Erythroblast (primary cell): ENCODE measurements at places on chromosomes 13 and 19.
A peak's percentile ranks its signal among the peaks of the same experiment; 100 is the strongest.

DNA sequence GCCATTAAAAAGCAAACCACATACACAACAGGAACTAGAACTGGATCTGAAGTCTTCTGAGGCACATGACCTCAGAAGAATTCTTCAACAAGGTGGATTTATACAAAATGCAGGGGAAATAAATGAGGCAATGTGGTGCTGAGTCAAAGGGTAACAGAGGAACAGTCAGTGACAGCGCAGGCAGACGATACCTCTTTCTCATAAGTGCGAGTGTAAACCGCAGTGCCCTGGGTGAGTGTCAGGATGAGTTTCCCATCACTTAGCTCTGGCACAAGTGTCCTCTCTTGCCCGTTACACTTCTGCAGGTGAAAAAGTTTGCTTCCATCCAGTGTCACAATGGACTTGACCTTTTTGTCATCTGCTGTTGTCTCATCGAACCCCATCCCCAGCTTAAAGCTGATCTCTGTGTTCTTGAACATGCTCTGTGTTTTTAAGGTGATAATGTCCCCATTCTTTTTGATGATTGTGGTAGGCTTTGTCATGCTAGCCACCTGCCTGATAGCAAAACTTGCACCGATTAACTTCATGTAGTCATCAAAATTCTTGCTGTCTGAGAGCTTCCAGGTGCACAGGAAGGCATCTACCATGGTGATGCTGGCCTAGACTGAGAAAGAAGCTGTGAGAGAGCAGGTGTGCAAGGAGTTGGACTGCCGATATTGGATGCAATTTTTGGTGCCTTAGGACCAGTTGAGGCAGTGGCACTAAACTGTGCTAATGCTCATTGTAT is 97.3 kb downstream of the AKAP11 start:
- DNase-seq = no peak

DNA sequence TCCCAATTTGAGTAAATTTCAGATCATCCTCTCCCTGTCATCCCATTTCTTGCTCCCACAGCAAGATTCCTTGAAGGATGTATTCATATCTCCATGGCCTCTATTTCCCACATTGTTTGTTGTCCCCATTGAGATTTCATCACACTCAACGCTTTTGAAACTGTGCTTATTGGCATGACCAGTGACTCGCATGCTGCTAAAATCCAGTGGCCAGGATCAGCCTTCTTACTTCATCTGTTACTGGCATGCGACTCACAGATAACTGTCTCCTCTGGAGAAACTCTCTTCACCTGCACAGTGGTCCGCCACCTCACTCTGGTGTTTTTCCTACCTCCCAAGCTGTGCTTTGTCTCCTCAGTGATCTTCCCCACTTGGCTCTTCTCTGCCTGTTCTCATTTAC is 95.8 kb downstream of the WASF3 start:
- no peak for DNase-seq

DNA sequence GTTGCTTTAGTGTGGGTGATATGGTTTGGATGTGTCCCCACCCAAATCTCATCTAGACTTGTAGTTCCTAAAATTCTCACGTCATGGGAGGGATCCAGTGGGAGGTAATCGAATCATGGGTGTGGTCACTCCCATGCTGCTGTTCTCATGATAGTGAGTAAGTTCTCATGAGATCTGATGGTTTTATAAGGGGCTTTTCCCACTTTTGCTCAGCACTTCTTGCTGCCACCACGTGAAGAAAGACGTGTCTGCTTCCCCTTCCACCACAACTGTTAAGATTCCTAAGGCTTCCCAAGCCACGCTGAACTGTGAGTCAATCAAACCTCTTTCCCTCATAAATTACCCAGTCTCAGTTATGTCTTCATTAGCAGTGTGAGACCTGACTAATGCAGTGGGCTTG is 26.0 kb downstream of the OR10H4 start:
- no peak for DNase-seq

DNA sequence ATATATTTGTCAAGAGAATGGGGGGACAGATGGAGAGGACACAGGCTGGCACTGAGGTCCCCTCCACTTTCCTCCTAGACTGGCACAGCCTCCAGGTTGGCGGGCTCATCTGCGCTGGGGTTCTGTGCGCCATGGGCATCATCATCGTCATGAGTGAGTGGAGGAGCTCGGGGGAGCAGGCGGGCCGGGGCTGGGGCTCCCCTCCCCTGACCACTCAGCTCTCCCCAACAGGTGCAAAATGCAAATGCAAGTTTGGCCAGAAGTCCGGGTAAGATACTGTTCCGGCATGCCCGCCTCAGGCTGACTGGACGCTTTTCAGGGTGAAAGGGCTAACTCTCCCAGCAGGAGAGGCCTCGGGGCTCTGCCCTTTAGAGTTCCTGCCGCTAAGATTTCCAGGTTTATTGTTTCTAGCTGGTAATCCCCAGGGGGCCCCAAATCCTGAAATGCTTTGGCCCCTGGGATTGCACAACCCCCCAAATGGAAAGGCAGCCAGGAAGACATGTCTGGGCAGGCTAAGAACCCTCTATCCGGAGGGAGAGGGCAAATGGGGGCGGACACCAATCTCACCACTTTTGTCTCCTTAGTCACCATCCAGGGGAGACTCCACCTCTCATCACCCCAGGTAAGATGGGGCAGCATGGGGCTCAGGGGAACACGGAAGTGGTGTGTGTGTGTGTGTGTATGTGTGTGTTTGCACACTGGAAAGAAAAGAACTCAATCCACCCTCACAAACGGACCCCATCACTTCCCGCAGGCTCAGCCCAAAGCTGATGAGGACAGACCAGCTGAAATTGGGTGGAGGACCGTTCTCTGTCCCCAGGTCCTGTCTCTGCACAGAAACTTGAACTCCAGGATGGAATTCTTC is 7.3 kb downstream of the FXYD3 start:
- no peak for DNase-seq

DNA sequence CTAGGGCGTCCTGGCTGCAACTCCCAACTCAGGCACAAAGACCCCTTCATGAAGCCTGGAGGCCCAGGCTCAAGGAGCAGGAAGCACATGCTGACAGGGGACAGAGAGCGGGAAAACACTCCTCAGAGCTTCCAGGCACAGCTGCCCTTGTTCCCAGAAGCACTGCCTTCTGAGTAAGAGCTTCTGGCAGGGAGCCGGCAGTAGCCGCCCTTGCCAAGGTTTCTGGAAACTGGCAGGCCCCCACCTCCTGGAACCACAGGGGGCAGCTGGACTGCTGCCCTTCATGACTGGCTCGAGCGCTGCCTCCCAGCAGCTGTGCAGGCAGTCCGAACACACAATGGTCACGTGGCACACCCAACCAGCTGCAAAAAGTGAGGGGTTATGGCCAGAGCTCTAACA is 33.6 kb upstream of the EPHX3 start:
- no peak for DNase-seq

GRCh38 chr13:47135800-47136503 is 239.1 kb upstream of the HTR2A start:
- no peak for DNase-seq

DNA sequence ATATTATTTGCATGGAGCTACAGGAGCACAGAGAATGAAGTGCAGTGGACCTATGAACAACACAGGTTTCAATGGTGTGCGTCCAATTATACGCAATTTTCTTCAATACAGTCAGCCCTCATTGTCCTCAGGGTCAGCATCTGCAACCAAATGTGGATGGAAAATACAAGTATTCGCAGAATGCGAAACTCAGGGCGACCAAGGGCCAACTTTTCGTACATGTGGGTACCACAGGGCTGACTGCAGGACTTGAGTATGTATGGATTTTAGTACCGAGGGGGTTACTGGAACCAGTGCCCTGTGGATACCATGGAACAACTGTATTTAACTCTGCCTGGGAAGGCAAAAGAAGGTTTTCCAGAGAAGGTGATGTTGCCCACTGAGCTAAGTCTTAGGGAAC is 10.2 kb downstream of the LCP1 start:
- DNase-seq = no peak

- no peak for DNase-seq
These were observed 78.8 kb upstream of the TDRD3 start for GRCh38 chr13:60318186-60318585.

DNA sequence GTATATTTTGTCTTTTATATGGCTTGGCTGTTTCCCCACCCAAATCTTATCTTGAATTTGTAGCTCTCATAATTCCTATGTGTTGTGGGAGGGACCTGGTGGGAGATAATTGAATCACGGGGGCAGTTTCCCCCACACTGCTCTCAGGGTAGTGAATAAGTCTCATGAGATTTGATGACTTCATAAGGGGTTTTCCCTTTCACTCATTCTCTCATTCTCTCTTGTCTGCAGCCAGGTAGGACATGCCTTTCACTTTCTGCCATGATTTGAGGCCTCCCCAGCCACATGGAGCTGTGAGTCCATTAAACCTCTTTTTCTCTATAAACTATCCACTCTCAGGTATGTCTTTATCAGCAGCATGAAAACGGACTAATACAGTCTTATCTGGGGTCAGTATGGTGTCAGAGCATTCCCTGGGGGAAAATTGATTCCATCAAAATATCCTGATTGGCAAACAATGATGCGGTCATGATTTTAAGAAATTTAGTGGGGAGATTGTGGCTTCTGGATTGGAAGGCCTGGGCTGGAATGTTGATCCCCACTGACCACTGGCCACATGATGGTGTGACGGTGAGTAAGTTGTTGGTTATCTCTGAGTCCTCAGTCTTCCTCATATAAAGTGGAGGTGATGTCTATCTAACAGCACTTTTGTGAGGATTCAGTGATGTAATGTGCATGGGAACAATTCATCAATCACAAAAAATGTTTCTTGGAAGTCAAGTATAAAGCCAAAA is 27.5 kb upstream of the ANKRD10 start:
- DNase-seq = no peak

- DNase-seq = peak; percentile 77
These were observed 13.7 kb downstream of the EIF3K start for GRCh38 chr19:38632476-38633213.

- DNase-seq = no peak
These were observed 19.2 kb downstream of the RYR1 start for GRCh38 chr19:38452430-38453366.

DNA sequence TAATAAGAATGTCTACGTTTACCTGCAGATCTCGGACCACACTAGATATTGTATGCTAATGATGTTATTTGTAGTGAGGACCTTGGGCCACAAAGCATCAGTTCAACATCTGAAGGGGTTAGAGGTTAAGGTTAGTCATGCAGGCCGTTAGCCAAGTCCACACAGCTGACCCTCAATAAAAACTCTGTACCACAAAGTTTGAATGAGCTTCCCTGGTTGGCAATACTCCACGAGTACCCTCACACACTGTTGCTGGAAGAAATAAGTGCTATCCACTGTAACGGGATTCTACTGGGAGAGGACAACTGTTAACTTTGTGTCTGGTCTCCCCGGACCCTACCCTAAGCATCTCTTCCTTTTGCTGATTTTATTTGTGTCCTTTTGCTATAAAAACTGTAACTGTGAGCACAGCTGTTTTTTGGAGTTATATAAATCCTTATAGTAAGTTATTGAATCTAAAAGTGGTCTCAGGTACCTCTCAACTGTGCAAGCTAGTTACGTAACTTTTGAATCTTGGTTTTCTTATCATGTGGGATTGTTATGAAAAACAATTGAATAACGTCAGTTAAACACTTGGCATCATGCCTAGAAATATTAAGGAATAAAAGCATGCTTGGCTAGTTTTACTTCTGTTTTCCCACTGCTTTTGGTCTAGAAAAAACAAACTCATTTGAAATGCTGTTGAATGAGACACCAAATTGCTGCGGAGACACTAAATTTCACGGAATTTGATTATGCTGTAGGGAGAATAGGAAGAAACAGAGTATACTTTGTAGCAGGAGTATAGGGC is 181.5 kb downstream of the DNAJC3 start:
- DNase-seq = no peak

GRCh38 chr13:113742000-113742441 is 17.0 kb upstream of the TMEM255B start:
- DNase-seq = peak; percentile 31

GRCh38 chr19:48348045-48348444 is 15.7 kb downstream of the TMEM143 start:
- no peak for DNase-seq

DNA sequence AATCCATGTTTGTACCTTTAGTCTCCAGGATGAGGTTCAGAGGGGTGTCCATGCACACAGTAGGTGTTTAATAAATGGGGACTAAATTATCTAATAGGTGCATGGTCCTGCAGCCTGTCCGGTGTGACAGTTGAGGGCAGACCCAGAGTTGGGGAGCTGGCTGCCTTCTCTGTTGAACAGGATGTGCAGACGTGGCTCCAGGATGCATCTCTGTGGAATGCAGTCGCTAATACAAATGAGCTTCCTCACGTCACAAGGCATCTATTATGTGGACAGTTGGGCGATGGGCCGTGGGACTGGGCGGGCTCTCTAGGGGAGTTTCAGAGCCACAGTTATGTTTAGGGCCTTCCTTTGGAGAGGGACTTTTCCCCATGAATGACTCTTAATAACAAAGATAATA is 71.0 kb downstream of the SIPA1L3 start:
- DNase-seq = no peak

DNA sequence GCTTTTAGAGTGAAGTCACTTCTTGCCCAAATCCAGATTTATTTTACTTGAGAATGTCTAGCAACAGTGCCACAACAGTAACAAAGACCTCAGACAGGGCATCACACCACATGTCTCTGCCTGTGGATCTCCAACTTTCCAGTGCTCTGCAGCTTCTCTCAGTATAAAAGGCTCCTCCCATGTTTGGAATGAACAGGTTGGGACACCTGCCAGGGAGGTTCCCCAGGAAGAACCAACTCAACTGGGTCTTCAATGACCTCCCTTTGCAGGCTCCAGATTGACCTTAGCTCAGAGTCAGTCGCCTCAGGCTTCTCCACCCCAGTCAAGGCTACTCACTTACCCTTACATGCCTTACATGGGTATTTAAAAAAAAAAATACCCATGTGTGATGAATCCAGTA is 3.4 kb downstream of the ZNF823 start:
- no peak for DNase-seq

DNA sequence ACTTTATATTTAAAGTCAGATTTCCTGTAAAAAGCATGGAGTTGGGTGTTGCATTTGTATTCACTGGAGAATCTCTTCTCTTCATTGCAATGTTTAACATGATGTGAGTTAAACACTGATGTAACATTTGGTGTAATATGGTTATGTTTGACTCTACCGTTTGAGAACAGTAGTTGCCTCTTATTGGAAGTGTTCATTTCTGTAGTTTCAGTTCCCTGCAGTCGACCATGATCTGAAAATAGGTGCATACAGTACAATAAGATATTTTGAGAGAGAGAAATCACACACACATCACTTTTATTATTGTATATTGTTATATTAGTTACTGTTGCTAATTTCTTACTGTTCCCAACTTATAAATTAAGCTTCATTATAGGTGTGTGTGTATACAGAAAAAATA is 105.2 kb upstream of the SPACA7 start:
- no peak for DNase-seq

DNA sequence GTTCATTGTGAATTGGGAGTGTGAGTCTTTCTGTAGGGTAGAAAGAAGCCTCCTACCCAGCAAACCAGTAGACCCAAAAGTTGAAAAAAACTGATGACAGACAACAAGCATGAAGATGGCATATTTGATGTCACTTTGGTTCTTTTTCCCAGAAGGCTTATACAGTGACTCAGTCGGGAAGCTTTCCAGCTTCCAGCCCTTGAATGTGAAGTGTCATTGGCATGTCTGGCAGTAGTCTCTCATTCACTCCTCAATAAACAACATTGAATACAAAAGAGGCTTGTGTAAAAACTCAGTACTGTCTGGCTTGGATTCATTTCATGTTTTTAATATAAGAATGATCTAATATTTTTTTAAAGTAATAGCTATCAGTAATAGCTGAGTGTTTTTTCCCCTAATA is 68.7 kb downstream of the IPO5 start:
- DNase-seq = no peak

- no peak for DNase-seq
These were observed 9.2 kb upstream of the OVOL3 start for GRCh38 chr19:36101550-36102327.
